ENCODE measurements at places on chromosomes 5 and 9. TPM values are rescaled to one million over a fixed set of nuclear protein-coding genes. Genes with fewer than 3 reads are reported as not detected.
A peak's percentile ranks its signal among the peaks of the same experiment; 100 is the strongest.

PFN3 gene
- not detected for total RNA-seq

IL4 gene
- total RNA-seq: not detected

DNA sequence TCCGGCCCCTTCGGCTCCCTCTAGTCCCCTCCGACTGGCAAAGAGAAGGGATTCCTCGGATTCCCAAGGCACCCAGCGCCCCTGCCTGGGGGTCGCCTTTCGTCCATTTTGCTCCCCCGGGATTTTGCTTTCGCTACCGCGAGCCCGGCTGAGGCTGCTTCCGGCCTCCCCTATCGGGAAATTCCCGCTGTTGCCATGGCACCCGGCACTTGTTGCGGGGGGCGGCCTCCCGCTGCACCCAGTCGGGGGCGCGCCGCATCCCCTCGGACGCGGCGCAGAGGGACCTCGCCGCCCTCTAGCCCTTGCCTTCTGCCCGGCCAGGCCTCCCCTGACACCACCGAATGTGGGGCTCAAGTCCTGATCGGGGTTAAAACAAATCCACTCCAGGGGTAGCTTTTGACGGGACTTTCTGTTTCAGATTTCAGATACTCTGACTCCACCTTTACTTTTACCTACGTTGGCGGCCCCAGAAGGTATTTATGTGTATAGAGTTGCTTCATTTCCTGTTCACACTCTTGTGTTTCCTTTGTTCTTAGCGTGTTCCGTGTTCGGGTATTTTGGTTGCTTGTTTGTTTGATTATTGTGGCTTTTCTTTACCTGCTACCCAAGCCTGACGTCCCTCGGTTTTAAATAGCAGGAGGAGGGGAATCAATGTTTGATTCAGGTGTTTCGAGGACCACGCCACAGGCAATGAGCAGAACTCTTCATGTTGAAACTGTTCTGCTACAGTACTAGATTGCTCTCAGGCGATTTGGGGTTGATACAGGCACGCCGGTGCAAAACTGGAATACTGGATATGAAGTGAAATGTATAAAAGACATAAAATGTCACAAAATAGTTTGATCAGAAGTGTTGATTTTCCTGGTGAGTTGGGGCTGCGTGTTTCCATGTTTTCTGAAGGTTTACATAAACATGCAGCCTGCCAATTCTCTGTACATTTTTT, 1.5 kb downstream of the PARP8 start:
- DNase-seq: peak; percentile 69

DNA sequence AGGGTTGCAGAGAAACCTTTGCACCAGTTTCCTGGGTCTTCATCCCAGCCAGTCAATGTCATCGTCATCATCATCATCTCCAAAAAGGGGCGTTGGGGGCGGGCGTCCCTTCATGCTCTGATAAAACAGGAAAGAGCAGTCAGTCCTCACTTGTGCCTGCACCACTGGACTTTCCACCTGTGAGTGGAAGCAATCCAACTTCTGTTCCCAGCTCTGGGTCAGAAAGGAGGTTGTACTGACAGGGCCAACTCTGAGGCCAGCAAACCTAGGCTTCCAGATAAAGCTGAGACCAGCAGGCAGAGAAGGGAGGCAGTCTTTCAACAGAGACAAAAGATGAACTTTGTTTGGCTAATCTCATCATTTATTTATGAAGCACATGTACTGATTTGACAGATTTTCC, 15.2 kb downstream of the SLC31A2 start:
- DNase-seq: no peak

DNA sequence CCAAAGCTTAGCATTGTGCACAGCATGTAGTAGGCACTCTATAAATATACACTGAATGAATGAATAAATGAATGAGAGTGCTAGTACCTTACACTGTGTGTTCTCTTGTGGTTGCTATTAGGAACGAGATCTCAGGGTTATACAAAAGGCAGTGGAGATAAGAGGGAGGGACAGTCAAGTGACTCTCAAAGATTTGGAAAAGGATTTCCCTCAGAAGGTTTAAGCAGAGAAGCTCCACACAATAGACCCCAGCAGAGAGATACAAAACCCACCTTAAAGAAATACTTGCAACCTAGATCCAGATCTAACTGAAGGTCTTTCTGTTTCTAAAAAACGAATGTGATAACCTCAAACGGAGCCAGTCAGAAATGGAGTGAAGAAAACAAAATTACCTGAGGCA, 11.8 kb upstream of the EFNA5 start:
- no peak for DNase-seq

SLC36A3 gene
- total RNA-seq: not detected

- no peak for DNase-seq
Measured at GRCh38 chr5:79333852-79334557, 98.1 kb downstream of the JMY start.

GRCh38 chr5:538271-538771, 14.1 kb upstream of the SLC9A3 start:
- DNase-seq: no peak

WNK2 gene
- total RNA-seq: not detected

SPINK6 gene
- total RNA-seq: not detected

DNA sequence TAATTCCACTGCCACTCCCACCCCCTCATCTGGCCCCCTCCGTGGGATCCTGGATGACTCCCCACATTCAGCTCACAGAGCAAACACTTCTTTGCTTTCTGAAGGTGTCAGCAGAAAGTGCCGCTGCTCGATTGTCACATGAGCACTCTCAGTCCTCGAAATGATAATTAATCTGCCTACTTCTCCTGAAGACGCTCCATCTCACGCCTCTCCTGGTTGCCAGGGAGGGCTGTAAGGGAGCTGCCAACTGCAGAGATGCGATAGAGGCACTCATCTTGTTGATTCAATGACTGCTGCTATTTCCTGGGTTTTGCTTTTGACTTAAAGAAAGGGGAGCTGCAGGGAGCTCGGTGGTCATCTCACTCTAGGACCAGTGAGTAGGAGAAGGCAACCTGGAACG, 206.5 kb downstream of the DAB2IP start:
- no peak for DNase-seq

DNA sequence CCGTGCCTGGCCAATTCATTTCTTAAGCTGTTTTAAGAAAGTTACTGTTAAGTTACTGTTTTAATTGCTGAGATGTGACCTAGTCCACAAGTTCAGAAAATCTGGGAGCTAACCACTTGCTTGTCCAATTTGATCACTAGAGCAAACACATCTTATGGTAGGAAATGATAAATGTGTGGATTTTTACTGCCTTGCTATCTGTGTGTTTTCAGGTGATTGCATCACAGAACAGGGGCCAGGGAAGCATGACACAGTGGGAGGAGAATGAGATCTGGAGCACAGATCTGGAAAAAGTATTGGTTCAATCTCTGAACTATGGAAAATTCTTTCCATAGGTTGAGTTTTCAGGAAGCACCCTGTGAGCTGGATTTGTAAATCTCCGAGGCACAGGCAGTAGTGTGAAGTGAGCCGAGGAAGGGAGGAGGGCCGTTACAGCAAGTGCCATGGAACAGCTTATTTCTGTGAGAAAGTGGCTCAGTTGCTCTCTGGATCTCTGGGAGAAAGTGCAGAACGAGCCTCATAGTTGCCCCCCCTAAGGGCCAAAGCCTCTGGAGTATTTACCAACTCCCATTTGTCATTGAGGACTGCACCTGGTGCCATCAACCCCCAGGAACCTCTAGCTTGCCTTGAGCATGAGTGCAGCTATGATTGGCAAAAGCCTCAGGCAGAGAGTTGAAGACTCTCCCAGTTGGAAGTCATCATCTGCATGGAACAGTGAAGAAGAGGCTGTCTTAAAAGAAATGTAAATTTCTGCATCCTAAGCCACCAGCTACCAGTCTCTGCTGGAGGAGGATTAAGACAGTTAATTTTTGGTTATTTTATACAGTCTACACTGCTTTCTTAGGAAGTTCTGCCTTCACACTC, 161.8 kb upstream of the CLINT1 start:
- no peak for DNase-seq

DNA sequence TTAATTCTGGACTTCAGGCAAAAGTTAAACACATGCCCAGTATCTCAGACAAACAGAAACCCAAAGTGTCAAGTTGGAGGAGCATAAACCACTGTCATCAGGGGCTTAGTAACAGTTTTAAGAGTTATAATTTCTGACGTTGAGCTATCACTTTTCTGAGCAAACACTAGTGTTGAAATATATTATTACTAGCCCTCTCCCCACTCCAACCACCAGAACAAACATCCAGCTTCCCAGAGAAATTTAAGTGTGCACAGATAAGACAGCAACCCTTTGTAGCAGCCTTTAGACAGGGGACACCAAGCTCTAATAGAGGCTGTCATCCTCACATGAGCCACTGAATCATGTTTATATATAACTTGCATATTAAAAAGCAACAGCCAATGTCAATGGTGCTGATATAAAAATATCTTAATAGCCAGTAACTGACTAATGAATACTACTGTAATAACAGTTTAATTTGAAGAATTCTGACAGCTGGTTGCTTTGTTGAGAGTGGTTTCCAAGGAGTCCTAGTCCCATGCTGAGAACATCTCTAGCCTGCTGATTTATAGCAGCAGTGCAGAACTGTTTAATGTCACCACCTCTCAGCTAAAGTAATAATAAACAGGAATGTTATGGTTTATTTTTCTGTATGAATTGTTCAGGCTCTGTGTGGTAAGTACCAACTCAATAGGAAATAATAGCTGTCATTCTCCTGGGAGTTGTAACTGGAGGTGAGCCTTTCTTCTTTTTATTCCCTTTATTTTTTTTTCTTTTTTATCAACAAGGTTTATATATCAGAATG, 528.7 kb upstream of the ZNF608 start:
- peak; percentile 47 for DNase-seq

DNA sequence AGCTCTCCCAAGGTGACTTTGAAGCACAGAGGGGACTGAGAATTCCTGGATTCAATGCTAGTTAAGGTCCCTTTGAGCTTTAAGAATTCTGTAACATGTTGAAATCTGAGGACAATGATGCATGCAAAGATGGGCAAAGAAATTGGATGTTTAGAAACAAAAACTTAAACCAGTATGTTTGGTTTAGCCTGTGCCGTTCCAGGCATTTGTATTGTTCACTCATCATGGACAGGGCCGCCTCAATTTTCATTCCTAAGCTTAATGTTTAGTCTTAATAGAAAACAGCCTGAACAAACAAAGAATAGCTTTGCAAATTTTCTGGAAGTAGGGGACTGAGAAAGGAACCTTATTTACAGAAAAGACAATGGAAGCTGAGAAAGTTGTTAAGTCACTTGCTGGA, 267.8 kb downstream of the ARHGEF28 start:
- no peak for DNase-seq

- DNase-seq: no peak
Measured at GRCh38 chr5:139147483-139148087, 50.6 kb downstream of the SIL1 start.

DNA sequence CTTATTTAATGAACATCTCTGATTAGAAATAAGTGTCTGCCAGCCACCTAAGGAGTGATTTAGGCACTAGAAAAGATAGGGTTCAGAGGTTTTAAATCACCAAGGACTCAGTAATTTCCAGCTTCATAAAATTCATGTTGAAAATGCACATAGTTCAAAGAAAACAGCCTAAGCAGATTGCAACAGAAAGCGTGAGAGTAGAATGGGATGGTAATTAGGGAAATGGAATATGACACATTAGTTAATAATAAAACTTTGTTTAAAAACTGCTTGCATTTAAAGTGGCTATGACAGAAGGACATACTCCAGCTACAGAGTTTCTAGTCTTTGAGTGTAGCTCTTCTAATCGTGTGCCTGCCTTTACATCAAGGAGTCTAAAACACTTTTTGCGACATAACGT, 490.8 kb downstream of the TLE4 start:
- peak; percentile 34 for DNase-seq

DNA sequence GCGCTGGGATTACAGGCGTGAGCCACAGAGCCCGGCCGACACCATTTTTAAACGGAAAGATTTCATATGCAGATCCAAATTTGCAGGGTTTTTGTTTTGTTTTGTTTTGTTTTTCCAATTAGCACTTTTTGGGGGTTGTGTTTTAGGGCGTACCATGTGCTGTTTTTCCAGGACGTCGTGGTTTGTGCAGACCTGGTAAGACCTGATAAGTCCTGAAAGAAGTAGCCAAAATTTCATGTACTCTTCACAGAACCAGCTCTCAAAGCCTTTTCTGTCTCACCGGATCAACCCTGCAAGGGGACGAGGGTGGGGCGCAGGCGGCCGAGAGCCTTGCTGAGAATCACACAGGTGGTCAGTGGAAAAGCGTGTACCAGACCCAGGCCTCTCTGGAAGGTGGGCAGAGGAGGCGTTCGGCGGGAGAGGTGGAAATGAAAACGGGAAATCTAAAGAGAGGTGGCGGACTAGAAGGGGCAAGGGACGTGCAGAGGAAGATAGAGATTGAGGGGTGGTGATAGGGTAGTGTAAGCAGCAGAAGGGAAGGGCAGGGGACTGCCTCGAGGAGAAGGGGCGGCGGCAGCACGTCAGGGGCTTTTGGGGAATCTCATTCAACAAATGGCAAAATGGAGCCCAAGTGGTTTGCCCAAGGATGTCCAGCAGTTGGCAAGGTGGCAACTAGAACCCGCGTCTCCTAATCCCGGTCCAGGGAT, 1.1 kb upstream of the FAF2 start:
- DNase-seq: no peak

GRCh38 chr5:177234841-177235240, 68.7 kb downstream of the RAB24 start:
- no peak for DNase-seq

- DNase-seq: no peak
Measured at GRCh38 chr5:170161069-170161468, 55.4 kb downstream of the FOXI1 start.

LECT2 gene
- total RNA-seq: not detected

DNA sequence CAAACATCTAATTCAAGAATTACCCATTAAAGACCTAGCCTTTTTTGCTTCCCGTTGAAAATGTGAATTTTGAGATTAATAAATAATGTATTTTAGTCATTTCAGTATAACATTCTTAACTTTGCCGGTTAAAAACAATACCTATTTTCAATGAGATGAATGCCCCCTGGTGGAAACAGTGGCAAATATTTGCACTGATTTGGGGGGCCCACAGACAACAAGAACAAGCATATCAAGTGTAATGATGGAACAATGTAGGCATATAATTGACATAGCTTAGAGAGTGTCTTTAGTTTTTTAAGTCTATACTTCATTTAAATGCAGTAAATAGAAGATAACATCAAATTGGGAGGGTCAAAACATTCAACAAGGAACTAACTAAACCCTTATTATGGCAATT, 111.9 kb downstream of the NTRK2 start:
- DNase-seq: no peak

PCDHB16 gene
- total RNA-seq: 4.1 TPM

DNA sequence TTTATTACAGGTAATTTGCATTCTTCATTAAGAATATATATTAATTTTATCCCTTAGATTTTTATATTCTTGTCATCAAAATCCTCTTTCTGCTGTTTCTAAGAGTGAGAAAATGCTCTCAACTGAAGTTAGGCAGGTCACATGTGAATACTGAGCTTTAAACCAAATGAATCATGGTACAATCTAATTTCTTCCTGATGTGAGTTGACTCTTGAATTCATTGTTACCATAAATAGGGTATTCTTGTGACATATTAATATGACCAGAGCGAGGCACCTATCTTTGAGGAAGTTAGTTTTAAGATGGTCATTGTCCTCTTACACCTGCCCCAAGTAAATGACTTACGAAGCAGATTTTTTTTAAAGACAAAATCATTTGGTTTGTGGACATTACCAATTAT, 17.4 kb downstream of the C9orf85 start:
- DNase-seq: no peak

Measured in Caki2 (cell line).